ENCODE measurements at places on chromosomes 6 and 20.

- DNase-seq: no peak
Measured at GRCh38 chr6:15483060-15483459, 179.8 kb downstream of the DTNBP1 start.

DNA sequence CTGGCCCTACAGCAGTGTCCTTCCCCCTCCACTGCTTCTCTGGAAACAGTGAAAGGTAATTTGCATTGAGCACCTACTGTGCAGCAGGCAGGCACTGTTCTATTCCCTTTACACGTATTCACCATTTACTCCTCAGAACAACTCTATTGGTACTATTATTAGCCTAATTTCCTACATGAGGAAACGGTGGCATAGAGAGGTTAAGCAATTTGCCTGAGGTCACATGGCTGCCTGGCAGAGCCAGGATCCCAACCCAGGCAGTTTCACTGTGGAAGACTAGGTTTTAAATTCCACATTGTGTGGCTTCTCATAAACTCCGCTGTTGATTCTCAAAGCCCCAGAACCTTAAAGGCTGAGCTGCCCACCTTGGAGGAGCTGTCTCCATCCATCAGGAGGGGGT lies 72.7 kb downstream of the CLIC5 start:
- DNase-seq: no peak

DNA sequence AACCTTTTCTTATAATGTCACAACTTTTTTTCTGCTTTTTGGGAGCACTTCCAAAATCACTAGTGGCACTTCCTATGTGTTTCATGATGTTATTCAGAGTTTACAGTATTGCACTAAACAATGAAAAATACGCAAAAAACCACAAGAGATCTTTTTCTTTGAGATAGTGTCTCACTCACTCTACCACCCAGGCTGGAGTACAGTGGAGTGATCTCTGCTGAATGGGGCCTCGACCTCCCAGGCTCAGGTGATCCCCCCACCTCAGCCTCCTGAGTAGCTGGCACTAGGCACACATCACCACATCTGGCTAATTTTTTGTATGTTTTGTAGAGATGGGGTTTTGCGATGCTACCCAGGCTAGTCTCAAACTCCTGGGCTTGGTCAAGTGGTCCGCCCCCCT lies 158.7 kb downstream of the COL21A1 start:
- DNase-seq: no peak

GRCh38 chr20:51461306-51461705 lies 81.2 kb downstream of the NFATC2 start:
- DNase-seq: no peak

DNA sequence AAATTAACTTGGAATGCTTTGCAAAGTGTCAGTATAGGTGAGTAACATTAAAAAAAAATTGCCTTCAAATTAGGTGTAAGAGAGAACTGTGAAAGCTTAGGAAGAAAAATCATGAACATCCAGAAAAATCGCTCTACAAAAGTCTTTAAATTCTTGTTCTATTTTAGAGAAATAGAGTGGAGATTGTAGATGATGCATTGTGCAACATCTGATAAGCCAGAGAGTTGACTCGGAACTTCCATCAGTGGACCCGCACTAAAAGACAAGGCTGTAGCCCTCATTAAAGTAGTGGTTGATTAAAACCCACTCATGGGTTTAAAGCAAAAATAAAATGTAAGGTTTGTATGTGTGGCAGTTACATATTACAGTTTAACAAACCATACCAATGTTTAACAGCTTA lies 35.8 kb downstream of the MAP3K4 start:
- no peak for DNase-seq

GRCh38 chr6:135990855-135991464 lies 139.5 kb downstream of the PDE7B start:
- DNase-seq: no peak

Data from foreskin melanocyte (primary cell).